Renal cortical epithelial cell (primary cell): ENCODE measurements at places on chromosomes 11 and 22. TPM values are rescaled to one million over a fixed set of nuclear protein-coding genes. Genes with fewer than 3 reads are reported as not detected.

DNA sequence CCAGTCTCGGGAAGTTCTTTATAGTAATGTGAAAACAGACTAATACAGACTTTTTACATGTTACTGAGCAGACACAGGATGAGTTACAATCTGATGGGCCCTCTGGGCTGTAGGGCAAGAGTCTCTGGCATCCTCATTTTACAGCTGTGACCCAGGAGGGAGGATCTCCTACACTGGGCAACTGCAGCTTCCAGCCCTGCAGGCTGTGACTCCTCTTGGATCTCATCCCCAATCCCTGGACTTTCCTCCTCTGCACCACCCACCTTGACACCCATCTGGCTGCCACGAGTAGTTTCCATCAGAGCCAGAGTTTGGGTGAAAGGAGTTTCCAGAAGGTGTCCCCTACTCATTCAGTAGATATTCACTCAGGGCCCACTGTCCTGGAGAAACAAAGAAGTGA, 48.9 kb upstream of the MYEOV start:
- DNase-seq = no peak

MS4A7 gene
- not detected in 2 replicates for total RNA-seq

DNA sequence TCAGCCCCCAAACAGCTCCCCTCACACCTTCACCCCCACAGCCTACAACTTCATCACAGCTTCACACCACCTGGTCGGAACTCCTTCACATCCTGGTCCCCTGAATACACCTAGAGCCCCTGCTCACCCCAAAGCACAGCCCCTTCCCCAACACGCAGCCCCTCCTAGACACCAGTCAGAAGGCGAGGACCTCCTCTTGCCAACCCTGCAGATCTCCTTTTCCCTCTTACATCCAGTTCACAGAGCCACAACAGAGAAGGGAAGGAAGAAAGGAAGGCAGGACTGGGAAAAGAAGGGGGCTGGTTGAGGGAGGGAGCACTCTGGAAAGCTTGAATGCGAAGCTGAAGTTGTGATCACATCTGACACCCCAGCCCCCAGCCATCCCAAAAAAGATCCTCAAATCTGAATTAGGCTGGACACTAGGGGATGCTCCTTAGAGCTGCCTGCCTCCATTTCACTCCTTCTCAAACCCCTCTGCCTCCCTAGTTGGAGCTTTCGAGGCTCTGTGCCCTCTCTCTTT, 629 bp downstream of the CCKBR start:
- no peak for DNase-seq

GRCh38 chr22:36863281-36863680, 2.5 kb downstream of the NCF4 start:
- DNase-seq = no peak

ARRB1 gene
- 3.6 and 6.7 TPM in 2 replicates for total RNA-seq

PDGFD gene
- 4.2 and 8.7 TPM in 2 replicates for total RNA-seq

- no peak for DNase-seq
Observed at GRCh38 chr11:63905179-63905578, 11.8 kb downstream of the RCOR2 start.

DNA sequence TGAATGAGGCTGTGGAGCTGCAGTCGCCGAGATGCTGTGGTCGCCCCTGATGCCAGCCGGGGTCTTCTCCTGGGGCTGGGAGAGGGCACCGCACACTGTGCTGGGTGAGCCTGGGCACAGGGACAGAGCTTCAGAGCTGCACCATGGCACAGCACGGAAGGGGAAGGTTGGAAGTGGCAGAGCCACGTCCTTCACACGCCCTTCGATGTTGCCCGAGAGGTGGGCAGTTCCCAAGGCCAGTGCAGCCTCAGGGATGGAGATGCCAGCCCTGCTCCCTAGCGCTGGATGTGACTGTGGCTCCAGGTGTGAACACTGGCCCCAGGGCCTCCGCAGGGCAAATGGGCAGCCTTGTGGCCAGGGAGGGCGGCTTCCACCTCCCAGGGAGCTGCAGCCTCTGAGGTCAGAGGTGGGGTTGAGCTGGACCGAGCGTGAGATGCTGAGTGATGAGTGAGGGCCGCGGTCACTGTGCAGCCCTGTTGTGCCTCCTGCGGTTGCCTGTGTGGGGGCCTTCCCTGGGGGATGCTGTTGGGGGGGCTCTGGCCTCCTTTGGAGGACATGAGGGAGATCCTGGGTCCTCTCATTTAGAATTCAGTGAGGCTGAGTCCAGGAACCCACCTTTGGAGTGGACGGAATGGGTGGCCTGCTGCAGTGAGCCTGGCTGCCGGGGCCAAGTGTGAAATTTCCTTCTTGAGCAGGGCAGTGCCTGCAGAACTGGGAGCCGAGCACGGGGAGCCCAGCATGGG, 1090.0 kb downstream of the BRD1 start:
- DNase-seq = no peak

GRCh38 chr11:12163181-12163941, 53.0 kb downstream of the MICAL2 start:
- DNase-seq = peak; percentile 78
